A549 treated with Mapracorat at 1 μM for 4 hours (cell line): ENCODE measurements at places on chromosomes 2 and 18. TPM values are rescaled to one million over a fixed set of nuclear protein-coding genes. Genes with fewer than 3 reads are reported as not detected.

EFR3B gene
- 10.0 to 10.5 TPM (median 10.3 TPM) in 5 replicates for total RNA-seq

PROM2 gene
- not detected in 5 replicates for total RNA-seq

ABCB6 gene
- 20.0 to 39.6 TPM (median 30.0 TPM) in 5 replicates for total RNA-seq

KLHL14 gene
- total RNA-seq, result not detected in 5 replicates

GAL3ST2 gene
- total RNA-seq, result 0.15 to 0.42 TPM (median 0.25 TPM) in 5 replicates

DYSF gene
- total RNA-seq, result 0.50 to 1.0 TPM (median 0.78 TPM) in 5 replicates

ADCYAP1 gene
- total RNA-seq, result not detected in 5 replicates

SLC14A1 gene
- 0.36 TPM in 1 of 5 replicates, not detected in the others for total RNA-seq

LIPG gene
- 0.16 to 0.41 TPM (median 0.21 TPM) in 5 replicates for total RNA-seq

VAMP5 gene
- 0.22 TPM in 1 of 5 replicates, not detected in the others for total RNA-seq

TDRD15 gene
- not detected in 5 replicates for total RNA-seq

RAB10 gene
- total RNA-seq, result 238 to 312 TPM (median 245 TPM) in 5 replicates

RALB gene
- total RNA-seq, result 58.7 to 71.7 TPM (median 65.6 TPM) in 5 replicates

TWIST2 gene
- 10.0 to 17.5 TPM (median 16.6 TPM) in 5 replicates for total RNA-seq

CLEC4F gene
- not detected in 5 replicates for total RNA-seq

NLRC4 gene
- total RNA-seq, result 0.05 to 0.09 TPM (median 0.05 TPM) in 4 of 5 replicates, not detected in the other

ADGRF3 gene
- total RNA-seq, result 0.04 to 0.28 TPM (median 0.13 TPM) in 4 of 5 replicates, not detected in the other

OSR1 gene
- 6.4 to 10.3 TPM (median 6.6 TPM) in 5 replicates for total RNA-seq

UPP2 gene
- total RNA-seq, result not detected in 5 replicates
